ENCODE measurements at places on chromosomes 6 and 20.

DNA sequence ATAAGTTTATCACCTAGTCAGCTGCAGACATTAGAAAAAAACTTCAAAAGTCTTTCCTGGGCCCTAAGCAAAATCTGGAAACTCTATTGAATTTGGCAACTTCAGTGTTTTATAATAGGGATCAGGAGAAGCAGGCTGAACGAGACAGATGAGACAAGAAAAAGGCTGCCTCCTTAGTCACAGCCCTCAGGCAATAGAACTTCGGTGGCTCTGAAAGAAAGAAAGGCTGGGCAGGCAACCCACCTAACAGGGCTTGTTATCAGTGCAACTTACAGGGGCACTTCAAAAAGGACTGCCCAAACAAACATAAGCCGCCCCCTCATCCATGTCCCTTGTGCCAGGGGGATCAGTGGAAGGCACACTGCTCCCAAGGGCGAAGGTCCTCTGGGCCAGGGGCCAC, 657.9 kb upstream of the HS3ST5 start:
- DNase-seq: no peak

DNA sequence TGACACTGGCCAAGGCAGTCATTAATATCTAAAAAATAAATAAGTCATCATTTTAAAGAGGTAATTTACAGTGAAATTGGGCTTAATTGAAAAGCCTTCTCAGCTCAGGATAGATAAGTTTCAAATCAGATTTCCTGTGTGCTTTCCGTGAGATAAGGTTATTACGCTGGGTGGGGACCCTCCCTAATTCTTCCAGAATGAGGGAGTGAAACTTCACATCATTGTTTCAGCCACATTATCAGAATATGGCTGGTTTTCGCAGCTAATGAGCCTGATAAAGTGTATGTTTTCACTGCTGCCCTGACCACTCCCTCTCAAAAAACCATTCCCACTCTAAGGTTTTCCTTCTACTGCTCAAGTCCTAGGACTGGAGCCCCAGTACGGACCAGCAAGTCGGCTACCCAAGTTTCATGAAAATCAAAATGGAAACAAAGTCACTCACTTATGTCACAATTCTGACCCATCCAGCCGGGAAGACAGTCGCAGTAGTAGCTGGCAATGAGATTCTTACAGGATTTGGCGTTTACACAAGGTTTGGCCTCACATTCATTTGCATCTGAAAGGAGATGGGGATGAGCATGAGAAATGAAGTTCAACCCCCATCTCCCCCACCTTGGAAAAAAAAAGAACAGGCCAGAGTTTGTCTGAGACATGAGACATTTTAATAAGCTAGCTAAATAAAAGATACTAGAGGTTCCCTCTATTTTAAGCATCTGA, 24.6 kb downstream of the JAG1 start:
- DNase-seq: no peak

DNA sequence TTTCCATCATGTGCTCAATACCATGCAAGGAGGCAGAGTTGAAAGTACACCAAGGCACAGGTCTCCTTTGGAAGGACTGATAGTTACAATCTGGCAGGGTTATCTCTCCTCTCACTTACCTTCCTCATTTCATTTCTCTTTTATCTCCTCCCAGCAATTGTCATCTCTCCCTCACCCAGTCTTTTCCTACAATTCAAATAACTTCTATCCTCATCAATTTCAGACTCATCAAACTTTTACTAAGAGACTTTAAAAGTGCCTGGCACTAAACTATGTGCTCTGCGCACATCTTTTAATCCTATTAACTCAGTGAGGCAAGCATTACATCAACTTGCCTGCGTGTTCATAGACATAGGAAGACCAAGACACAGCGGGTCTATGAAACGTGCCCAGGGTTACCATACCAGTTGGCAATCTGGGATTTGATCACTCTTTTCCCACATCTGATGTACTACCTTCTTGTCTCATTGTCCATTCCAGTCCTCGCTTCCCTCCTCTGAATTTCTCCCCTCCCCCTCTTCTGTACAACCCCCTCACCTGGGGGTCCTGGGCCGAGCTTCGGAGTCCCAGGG, 1.2 kb downstream of the VARS1 start:
- DNase-seq: no peak

DNA sequence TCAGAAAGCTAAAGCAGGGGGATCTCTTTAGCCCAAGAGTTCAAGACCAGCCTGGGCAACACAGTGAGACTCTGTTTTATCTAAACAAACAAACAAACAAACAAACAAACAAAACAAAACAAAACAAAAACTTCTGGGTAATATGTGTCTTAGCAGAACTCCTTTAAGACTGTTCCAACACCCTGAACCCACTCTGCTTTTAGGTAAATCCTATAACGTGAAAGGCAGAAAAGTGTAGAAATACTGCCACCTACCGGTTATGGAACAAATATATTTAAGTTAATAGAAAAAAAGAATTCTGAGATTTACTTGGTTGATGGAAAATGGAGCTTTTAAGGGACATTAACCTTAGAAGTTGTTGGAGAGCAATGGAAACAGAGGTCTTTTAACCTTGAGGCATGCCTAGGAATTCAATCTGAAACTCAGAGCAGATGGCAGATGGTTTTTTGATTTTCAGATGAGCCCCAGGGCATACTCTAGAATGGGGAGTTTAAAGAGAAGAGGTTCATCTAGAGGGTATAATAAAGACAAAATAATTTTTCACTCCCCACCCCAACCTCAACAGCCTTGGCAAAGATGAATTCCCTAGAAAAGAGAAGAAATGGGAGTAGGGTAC, 38.5 kb downstream of the SOD2 start:
- no peak for DNase-seq

- DNase-seq: no peak
Observed at GRCh38 chr20:22836877-22837276, 198.2 kb upstream of the SSTR4 start.

- DNase-seq: no peak
Observed at GRCh38 chr6:39301606-39302005, 12.6 kb downstream of the KCNK17 start.

DNA sequence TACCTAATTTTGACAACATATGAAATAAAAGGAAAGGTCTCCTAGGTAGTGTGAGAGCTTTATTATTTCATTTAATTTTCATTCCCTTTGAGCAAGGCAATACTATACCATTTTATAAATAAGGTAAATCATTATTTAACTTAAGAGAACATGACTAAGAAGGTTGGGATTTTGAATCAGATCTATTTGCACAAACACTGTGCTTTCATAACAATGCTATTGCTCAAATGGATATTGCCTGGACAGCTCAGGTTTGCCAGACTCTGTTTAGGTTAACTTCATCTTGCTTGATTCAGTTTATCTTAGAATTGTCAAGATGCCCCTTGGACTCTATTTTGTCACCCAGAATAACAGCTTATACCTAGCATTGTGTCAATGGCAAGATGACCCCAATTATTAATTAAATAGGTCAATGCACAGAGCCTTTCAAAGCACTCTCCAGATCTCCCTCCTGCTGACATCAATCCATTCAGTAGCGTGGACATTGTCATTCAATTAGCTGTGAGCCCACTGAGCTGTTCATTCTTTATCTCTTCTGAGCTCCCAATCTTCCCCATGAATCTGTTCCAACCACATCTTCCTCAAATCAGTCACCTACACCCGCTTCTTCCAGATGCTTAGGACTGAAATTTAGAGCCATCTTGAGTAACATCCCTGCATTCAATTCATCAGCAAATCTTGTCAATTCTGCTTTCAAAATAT, 42.1 kb upstream of the TMEM30A start:
- DNase-seq: no peak

DNA sequence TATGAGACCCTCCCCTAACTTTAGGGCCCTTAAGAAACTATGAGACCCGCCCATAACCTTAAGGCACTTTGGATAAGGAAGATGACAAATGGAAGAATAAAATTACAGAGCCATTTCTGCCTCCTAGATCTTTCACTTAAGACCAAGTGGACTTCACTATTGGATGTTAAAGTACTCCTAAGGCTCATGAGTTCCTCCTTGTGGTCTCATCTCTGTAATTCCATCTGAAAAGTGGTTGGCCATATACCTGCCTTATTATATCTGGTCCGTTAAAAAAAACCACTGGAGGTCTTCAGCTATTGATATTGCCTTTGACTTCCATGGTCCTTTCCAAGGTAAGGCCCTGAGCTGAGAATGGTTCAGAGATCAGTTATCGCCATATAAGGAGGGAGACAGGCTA, 310.3 kb downstream of the EYA4 start:
- DNase-seq: no peak

DNA sequence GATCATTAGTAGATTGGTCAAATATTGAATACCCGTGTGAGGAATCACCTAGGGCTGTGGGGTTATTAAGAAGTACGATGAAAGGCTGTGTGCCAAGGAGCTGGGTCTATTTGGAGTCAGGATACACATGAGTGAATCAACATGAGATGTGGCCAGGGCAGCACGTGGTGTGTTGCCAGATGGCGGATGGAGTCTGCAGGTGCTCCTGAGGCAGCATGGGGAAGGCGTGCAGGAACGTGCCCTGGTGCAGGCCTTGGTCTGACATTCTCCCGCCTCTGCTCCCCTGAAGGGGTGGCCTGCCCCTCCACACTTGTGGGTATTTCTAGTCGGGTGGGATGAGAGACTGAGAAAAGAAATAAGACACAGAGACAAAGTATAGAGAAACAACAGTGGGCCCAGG, 39.0 kb upstream of the SLC22A1 start:
- DNase-seq: no peak

All from omental fat pad (tissue), 4 donors.